ENCODE measurements at places on chromosomes 3 and 15.

DNA sequence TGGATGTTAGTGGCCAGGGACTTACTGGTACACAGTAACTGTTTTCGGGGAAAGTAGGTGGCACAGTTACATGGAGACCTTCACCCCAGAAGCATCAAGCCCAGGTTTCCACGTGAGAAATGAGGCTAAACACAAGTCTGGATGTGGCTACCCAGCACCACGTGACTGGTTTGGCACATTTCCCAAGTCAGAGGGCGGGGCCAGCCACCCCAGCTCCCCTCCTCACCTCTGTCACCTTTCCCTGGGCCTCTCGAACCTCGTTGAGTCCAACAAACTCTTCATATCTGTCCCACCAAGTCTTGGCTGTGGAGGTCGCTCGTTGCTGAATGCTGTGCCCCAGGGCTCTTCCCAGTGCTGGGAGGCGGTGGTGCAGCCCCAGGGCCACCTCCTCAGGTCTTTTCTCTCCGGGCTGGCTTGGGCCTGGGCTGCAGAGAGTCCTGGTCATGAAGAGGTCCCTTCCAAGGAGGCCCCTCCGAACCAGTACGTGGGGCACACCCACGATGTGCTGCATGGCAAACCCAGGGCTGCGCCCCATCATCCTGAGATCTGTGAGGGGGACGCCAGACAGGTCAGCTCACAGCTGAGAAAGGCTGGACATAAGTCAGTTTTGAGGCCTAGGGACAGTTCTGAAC, 4.8 kb upstream of the PLXNB1 start:
- no peak for DNase-seq

DNA sequence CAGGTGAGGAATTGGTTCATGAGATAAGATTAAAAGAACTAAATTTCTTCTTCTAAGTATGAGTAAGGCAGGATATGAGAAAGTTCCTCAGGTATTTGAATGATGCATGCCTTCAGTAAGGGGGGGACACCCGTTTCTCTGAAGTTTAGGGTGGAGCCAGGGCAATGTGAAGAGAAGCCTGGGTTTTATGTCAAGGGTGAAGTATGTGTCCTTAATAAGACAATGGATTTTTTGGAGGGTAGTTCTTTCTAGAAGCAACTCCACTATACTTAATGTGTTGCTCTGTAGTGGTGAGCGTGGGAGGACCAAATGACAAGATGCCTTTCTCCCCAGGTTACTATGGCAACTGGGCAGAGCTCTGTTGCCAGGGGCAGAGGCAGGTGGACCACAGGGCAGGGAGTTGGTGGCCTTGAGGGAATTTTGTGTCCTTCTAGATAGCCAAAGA, 44.0 kb downstream of the PHLDB2 start:
- DNase-seq = no peak

- no peak for DNase-seq
These were observed 104.2 kb upstream of the SLC7A14 start for GRCh38 chr3:170689893-170690660.

DNA sequence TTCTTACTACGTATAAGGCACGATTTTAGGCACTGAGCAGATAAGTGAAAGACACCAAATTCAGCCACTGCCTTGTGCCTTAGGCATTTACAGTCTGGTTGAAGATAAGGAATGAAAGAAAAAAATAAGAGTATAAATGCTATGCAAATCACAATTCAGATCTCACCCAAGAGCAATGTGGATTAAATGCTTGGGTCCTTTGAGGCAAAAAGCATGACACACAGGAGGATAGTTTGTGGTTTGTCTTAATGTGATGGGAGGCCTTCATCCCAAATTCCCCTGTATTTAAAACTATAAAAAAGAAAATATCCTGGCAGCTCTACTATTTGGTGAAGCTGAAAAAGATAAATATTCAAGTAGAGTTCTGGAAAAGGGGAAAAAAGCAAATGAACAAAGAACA, 79.8 kb downstream of the TGFBR2 start:
- DNase-seq = no peak

DNA sequence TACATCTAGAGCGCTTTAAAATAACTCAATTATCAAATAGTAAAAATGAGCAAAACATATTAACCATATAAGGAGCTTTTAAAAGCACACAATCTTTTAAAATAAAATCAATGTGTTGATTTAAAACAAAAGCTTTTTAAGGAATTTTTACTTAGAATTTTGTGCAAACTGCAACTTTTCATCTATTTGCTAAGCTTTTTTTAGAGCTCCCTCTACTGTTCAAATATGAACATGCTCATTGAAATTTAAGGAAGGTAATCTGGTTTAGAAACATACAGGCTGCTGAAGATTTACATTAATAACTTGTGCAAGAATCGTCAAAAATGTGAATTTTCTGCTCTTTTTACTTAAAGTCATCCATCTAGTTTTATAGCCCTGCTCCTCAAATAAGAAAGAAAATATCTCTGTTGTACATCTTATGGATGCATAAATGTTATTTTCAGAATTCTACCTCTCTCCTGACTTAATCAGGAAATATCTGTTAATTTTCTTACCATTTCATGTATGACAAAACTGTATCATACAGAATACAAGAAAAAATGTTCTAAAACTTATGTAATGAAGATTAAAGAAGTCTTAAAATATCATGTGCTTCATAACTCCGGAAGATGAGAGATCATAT, 469.4 kb upstream of the ROBO2 start:
- DNase-seq = no peak

- DNase-seq = no peak
These were observed 32.2 kb upstream of the LRTM1 start for GRCh38 chr3:54960082-54960481.

- no peak for DNase-seq
These were observed 121.6 kb upstream of the LMOD3 start for GRCh38 chr3:69244039-69244438.

- no peak for DNase-seq
These were observed 305.0 kb downstream of the NLGN1 start for GRCh38 chr3:173702561-173702960.

DNA sequence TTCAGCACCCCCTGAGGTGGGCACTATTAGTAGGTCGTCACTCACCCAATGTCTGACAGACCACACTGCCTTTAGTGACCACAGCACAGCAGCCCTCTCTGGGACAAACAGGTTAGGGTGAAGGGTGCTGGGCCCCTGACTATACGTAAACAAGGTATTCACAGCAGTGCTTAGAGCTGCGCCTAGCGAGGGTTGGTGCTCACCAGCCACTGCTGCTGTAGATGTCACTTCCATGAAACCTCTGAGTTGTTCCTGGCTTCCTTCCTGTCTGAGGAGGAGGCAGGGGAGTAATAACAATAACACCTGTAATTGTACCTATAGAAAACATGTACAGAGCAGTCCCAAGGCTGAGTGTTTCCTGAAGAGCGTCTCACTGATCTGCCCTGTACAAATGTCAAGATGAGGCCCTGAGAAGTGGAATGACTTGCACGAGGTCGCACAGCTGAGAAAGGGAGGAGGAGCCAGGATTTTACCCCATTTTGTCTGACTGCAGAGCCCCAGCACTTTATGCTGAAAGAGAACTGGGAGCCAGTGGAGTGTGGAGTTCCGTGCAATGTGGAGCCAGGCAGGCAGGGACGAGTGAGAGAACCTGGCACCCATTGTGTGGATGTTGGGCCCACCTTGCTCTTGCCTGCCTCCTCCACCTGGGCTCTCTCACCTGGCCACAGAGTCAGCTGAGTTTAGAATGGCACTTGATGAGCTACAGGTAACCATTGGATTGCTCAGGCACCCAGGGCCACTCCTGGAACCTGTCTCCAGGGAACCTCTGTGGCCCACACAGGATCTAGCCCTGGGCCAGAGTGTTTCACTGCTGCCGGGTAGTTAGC, 93.8 kb downstream of the DNAJB8 start:
- no peak for DNase-seq

GRCh38 chr3:18529631-18530030, 104.5 kb upstream of the SATB1 start:
- DNase-seq = no peak

- no peak for DNase-seq
These were observed 466.3 kb downstream of the ZIC1 start for GRCh38 chr3:147875498-147875897.

DNA sequence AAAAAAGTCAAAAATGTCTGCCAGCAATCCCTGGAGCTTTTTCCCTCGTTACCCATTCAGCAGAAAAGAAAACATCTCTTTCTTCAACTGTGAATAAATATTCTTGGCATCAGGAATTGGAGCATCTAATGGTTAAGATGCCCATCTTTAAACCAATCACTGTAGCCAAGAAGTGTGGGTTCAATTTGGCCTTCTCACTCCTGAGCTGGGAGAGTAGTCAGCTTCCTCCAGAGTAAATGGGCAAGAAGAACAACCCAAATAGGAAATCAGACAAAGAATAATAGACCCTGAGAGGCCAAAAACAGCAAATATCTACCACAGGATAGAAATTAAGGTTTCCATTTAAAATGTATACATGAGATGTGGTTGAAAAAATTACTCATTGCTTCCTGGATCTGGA, 508.0 kb upstream of the MDFIC2 start:
- no peak for DNase-seq

DNA sequence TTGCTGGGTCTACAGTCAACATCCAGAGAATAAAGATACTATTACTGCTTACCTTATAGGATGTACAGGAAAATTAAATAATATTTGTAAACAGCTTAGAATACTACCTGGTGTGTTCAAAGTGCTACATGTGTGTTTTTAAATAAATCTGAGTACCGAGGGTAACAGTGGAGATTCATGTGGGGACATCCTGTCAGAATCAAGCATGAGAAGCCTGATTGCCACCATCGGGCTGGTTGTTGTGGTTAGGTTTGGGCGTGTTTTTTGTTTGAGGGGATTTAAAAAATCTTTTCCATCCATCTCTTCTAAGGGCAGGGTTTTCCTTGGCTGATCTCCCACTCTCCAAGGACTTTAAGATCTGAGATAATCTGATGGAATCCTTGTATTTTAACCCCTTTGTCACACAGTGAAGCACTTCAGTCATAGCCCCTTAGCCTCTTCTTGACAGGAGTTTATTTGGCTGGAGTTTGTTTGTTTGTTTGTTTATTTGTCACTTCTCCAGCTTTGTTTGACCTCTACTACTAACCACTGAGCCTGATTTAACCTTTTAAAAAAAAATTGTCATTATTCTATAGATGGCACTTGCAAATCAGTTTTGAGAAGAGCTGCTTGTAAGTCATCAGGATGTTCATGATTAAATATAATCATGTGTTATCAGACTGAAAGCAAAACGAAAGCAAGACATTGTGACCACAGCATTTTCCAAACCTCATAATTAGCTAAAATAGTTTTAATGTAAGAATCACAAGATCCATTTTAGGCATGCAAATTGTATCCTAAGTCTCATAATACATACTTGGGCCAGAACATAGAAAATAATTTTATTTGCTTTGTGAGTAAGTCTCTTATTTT, 72.8 kb upstream of the RARB start:
- DNase-seq = no peak

DNA sequence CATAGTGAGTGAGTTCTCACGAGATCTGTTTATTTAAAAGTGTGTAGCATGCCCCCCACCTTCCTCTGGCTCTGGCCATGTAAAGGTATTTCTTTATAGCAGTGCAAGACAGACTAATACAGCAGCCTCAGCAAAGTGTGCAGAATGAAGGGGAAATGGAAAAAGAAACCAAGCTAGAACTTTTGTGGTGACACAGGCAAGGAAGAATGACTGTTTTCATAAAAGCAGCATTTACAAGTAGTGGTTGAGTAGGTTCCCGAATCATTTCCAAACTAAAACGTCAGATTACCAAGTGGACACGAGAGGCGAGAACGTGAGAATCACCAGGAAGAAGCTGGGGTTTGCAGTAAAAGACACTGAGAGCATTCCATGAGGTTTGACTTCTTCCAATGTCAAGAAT, 100.2 kb upstream of the AKAP13 start:
- no peak for DNase-seq

DNA sequence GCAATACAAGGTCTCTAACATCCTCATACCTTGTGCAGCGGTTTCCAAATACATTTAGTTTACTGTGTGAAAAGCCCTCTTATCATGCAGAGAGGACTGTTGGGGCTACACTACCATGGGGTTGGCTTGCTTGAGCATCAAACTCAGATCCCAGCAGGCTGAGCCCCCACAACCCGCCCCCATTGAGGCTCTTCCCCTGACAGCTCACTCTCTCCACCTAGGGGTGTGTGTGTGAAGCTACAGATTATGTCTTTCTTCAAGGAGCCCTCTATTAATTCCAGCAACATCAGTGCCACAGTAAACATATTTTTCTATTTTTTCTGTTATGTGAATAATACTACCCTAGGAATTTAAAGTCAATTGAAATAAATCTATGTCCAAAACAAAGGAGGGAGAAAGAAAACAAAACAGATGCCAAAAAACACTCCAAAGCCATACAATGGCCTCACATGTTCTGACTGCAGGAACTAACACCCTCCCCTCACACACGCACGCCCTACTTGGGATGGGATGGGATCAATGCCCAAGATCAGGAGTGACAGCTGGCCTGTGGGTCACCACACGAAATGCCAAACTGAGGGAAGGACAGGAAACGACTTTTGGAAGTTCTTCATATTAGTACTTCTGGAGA, 14.7 kb downstream of the TM4SF4 start:
- no peak for DNase-seq

DNA sequence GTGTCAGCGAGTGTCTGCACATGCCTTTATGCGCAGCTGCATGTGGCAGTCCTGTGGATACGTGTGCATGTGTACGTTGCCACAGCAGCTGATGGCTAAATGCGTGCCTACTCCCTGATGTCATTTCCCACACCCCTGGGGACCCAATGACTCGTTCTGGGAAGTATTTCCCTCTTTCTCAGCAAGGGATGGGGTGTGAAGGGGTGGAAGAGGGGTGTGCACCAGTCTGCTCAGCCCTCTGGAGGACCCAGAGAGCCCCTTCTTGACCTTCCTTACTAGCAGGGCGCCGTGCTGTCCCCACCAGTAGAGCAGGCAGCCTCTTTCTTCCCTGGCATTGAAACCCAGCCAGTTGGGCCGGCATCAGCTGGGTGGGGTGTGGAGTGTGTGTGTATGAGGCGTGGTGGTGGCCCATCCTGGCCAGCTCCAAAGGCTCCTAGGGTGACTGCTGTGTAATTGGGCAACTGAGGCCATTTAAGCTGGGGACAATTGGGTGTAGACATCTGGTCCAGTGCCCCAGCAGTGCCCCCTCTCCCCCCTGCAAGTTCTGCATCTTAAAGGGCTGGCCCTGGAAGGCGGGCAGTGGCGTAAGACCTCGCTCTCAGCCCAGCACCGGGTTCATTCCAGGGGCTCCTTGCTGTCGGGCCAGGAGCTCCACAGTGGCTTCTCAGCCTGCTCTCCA, 19.2 kb downstream of the SNX33 start:
- no peak for DNase-seq

GRCh38 chr15:68537097-68537496, 41.7 kb upstream of the CORO2B start:
- DNase-seq = no peak

DNA sequence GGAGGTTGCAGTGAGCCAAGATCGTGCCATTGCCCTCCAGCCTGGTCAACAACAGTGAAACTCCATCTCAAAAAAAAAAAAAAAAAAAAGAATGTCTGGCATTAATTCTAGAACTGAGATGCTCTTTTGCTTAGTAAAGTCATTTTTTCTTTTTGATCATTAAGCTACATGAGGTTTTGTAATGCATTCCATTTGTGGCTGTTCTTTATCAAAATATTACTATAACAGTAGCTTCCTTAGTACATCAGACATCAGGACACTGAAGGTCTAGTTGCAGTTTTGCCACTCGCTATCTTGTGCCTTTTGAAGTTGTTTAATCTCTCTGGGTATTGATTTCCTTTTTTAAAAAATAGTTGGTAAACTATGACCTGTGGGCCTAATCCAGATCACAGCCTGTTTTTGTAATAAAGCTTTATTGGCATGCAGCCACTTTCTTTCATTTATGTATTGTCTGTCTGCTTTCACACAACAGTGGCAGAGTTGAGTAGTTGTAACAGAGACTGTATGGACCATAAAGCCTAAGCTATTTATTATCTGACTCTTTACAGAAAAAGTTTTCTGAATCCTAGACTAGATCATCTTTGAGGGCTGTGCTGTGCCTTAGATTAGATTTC, 76.6 kb downstream of the SLC25A26 start:
- DNase-seq = no peak

Measured in stimulated activated CD4-positive, alpha-beta T cell treated with anti-CD3 and anti-CD28 coated beads, Interleukin-15, amount 100 ng/mL, for 1 hour (primary cell).